Foreskin melanocyte (primary cell): ENCODE measurements at places on chromosomes 16 and 17.
A peak's percentile ranks its signal among the peaks of the same experiment; 100 is the strongest.

GRCh38 chr16:65679785-65680184 lies 557.9 kb upstream of the CDH11 start:
- DNase-seq = no peak

DNA sequence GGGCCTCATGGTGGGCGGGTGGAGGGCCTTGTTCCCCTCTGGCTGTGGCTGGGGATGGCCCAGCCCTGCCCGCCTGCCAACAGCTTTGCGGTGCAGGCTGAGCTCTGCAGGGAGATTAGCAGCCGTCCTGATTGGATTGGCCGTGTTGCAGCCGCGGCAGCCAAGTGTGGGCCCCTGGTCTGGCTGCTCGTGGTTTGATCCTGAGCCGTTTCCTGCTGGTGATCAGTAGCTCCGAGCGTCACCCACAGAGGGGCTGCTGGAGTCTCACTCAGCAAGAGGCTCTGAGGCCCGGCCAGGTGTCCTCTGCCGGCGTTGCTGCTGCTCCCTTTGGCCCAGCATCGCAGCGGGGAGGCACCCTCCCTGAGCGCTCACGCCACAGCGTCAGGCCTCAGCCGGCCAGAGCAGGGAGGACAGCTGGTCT lies 32.5 kb downstream of the BAIAP2 start:
- no peak for DNase-seq

DNA sequence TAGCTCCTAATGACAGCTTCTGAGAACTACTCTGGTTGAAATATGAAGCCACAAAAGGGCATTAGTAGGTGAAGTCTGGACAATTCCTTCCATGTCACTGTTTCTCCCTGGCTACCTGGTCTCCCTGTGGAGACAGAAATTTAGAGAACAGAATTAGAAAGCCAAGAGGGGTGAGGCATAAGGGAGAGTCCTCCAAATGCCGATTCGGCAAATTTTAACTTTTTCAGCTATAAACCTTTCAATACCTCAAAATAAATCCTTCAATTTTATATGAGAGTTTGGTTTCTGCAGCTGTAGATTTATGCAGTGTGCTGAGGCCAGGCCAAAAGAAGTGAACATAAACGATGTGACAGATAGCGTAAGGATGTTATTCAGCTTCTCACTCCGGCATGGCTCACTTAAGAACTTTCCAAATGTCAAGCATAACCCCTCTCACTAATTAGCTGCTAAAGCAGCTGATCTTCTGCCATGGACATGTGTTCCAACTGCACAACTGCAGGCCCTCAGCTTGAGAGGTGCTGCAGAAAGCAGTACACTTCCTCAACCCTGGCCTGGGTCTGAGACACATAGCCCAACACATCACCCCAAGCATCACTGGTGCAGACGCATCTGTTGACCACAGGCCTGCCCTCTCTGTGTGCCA lies 247.9 kb upstream of the SOX9 start:
- DNase-seq = no peak

DNA sequence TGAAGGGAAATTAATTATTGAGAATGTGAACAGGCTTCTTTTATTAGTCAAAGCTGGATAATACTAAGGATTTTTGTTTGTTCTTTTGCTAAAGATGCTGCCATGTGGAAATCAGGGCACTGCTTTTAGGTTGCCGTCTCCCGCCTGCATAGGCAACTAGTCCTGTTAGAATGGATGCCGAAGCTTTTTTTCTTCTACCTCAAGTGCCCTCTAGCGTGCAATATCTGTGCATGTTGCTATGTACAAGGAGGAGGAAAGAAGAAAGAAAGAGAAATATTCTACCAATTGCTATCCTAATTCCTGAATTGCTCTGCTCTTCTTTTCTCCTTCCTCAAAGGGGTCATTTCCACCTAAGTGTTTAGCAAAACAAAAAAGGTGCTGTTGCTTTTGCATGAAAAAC lies 5.2 kb upstream of the CDH8 start:
- peak; percentile 3 for DNase-seq

DNA sequence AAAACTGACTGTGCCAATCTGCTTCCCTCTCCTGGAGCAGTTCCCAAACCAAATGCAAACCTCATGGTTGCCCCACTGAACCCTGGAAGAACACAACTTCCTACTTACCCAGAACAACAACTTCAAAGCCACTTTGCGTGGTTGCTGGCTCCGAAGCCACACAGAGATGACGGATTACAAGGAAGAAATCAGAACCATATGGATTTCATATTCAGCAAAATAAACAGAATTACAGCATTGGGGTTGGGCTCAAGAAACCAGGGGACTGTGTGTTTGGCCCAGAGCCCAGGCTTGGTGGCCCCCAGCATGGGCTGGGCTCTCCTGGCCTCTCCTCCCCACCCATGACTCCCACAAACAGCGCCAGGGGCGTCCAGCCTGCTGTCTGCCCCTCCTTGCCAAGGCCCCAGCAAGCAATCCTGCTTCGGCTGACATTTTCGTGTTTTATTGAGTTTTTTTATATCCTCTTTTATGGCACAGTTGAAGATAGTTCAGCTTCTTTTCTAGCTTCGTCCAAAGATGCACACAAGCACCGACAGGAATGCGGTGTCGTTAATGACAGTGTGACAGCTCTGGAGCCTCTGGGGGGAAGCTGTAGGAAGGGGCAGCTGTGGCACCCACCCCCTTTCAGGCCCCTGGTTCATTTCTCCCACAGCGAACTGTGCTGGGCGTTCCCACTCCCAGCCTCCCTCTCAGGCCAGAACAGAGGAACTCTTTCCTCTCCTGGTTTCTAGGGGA lies 137.1 kb downstream of the GAS7 start:
- no peak for DNase-seq

DNA sequence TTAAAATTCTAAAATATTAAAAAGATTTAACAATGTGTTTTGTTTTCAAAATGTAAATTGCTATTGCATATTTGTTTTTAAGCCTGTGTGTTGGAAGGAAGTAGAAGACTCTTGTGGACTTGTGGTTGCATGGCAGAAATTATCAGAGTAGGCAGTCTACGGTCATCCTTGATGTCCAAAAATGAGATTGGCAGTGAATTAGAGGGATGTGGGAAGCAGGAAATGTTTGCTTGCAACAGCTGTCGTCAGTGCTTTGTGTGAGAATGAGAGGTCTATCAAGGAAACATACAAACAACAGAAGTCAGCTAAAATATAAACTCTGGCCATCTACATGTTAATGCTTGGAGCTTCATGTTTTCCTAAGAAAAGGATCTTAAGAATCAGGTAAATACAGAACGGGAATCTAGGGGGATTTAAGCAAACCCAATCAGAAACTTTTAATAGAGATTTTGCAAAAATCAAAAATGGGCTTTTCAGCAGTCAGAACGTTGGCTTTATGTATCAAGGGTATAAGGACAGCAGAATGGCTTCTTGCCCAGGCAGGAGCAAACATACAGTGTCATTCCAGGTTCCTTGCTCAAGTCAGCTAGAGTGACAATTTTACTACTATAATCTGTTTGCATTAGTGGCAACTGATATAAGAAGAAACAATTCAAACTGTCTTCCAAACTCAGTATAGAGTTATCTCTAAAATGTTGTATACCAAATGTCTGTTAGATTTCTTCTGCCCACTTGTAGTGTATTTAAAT lies 196.7 kb downstream of the CYB561 start:
- DNase-seq = peak; percentile 29

- DNase-seq = no peak
Measured at GRCh38 chr17:68776451-68776850, 175.3 kb upstream of the FAM20A start.

- no peak for DNase-seq
Measured at GRCh38 chr17:71395901-71396300, 724.9 kb upstream of the SOX9 start.

DNA sequence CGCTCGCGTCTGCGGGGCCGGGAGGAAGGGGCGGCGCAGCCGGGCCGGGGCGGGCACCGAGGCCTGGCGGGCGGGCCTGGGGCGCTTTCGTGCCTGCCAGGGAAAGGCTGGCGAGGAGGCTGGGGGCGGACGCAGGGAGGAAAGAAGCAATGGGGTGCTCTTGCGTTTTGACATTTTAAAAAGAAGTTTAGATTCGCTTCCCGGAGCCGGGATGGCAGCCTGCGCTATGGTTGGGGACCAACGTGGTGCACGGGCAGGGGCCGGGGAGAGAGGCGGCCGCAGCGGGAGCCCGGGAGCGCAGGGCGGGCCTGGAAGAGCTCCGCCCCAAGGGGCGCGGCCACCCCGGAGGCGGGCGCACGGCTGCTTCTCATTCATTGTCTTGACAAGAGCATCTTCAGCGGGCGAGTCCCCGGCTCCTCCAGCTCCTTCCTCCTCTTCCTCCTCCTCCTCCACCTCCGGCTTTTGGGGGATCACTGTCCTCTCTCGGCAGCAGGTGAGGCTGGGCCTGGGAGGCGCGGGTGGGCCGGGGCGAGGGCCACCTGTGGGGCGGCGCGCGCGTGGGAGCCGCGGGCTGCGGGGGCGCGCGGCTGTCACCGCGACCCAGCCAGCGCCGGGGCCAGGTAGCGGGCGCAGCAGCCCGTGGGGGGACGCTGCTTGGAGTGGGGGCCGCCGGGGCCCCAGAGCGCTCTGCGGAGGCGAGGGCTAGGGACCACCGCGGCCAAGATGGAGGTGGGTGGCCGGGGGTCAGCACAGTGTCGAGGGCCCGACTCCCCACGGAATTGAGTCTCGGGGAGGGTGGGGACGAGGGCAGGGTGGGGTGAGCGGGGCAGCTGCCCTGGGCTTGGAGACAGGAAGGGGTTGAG lies at the start of gene CORO1A:
CORO1A (plus strand) TSS at position 370 of the 863 bp plus-strand sequence. CDS start 1,608 bp downstream, outside the sequence.
- peak; percentile 51 for DNase-seq

- no peak for DNase-seq
Measured at GRCh38 chr17:64066716-64067115, 46.3 kb upstream of the ICAM2 start.

DNA sequence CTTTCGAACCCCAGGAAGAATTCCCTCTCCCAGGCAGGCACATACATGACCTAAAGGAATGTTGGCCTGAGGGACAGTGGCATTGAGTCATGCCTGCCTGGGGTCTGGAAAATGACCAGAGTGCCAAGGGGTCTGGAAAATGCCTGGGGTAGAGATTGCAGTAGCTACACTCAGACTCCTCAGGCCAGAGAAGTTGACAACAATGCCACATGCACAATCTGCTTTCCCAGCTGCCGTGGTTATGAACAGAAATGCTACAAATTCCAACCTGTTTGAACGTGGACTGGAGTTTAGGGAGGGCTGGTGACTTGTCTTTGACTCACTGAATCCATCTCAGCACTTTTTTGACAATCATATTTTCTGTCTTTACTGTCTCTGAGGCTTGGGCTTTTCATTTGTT lies 250.0 kb downstream of the ABCC12 start:
- no peak for DNase-seq

DNA sequence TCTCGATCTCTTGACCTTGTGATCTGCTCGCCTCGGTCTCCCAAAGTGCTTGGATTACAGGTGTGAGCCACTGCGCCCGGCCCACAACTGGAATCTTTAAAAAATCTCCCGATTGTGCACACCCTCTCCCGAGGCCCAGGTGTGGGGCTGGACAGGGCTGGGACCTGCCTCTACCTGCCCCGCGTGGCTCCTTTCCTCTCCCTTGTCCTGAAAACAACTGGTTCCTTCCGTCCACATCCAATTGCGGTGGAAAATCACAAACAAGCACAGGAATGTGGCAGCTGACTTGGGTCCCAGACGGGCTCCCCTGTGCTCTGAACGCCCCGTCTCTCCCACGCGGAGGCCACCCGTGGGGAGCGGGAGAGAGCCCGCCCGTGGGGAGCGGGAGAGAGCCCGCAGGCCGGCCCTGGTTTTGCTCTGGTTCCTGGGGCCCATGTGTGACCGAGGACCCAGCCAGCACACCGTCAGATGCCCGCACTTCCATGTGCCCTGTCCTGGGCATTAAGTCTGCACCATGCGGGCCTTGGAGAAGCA lies 3.0 kb upstream of the TMEM204 start:
- DNase-seq = no peak

DNA sequence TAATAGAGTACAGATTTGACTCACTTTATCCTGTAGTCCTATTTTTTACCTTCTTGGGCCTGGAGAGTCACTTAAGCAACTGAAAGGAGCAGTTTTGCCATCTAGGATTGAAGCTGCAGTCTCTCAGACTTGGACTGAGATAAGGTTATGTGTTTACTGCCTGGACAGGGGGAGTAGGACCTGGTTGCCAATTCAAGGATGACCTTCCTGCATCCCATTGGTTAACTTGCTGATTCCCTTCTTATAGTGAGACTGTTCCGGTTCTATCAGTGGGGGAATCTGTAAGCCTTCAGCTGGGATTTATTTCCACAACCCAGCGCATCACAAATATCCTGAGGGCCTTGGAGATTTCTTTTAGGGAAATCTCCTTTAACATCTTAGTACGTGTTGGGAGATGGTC lies 2.9 kb downstream of the UBN1 start:
- DNase-seq = no peak

DNA sequence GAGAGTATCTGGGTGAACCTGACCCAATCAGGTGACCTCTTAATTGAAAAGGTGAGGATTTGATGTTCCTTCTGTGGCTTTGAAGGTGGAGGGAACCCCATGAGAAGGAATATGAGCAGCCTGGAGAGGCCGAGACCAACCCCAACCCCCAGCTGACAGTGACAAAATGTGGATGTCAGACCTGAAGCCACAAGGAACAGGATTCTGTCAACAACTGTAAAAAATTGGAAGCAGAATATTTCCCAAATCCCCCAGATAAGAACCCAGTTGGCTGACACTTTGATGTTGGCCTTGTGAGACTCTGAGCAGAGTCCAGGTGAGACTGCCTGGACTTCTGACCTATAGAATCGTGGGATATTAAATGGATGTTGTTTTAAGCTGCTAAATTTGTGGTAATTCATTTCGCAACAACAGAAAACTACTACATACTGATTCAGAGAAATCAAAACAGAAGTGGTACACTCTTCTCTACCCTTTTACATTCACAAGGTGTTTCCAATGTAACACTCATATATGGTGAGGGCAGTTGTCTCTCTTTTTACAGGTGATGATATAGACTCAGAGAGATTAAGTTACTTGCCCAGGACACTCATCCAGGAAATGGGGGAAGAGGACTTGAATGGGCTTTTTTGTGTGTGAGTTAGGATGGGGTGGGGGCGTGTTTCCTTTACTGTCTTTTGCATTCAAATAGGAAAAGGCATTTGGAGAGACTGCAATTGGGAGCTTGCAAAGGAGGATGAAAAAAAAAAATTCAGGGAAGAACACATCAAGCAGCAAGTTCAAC lies 29.8 kb upstream of the SALL1 start:
- no peak for DNase-seq

DNA sequence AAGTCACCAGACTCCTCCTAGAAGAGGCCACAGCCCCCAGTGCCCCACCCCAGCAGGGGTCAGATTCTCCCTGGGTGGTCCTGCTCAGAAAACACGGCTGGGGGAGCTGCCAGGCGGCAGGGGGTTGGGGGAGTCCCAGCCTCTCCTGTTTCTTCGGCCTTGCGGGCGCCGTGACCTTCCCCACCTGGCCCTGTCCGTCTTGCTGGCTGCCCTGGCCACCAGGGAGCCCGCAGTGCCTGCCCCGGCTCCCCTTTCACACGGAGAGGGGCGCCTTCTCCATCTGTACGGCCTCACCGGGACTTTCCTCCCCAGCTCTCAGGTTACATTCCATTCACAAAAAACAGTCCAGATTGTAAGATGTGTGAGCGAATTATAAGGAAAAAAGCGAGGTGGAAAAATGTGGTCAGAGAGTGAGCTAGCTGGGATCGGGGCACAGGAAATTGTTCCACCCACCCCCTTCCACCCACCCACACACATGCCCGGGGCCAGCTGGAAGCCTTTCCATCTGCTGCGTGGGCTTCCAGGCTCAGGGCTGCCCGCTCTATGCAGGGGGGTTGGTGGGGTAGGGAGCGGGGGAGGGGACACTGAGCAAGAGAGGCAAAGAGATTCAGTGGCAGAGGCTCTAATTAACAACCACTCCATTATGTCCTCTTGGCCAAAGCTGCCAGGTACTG lies 14.6 kb upstream of the CIBAR2 start:
- DNase-seq = no peak
